ENCODE measurements at places on chromosomes 7 and 10.

- DNase-seq = no peak
Observed at GRCh38 chr10:114767986-114768821, 53.4 kb upstream of the FHIP2A start.

DNA sequence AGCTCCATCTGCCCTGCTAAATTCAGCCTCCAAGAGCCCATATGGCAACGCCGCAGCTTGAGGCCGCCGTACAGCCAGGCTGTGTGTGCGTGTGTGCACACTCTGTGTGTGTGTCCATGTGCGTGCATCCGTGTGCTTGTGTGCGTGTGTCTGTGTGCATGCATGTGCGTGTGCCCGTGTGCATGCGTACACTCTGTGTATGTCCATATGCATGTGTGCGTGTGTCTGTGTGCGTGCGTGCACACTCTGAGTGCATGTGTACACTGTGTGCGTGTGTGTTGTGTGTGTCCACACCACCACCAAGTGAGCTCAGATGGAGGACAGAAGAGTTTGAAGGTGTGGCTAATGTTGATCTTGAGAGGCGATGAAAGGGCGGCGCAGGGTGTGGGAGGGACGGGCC lies 30.0 kb downstream of the SMKR1 start:
- no peak for DNase-seq

DNA sequence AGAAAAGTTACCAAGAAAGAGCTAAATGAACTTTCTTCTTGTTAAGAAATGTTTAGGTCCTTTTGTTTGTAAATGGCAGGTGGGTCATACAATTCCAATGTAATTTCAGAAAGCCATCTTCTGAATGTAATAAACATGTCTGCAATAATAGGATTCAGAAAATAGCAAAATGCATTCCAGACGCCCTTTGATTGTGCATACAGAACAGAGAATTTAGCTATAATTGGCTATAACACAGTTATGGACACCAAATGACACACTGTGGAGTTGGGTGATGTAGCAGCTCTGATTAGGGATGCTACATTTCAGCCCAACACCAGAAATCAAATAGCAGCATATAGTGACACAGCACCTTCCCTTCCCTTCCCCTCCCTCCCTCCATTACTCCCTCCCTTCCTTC lies 240.8 kb downstream of the SNX10 start:
- no peak for DNase-seq

DNA sequence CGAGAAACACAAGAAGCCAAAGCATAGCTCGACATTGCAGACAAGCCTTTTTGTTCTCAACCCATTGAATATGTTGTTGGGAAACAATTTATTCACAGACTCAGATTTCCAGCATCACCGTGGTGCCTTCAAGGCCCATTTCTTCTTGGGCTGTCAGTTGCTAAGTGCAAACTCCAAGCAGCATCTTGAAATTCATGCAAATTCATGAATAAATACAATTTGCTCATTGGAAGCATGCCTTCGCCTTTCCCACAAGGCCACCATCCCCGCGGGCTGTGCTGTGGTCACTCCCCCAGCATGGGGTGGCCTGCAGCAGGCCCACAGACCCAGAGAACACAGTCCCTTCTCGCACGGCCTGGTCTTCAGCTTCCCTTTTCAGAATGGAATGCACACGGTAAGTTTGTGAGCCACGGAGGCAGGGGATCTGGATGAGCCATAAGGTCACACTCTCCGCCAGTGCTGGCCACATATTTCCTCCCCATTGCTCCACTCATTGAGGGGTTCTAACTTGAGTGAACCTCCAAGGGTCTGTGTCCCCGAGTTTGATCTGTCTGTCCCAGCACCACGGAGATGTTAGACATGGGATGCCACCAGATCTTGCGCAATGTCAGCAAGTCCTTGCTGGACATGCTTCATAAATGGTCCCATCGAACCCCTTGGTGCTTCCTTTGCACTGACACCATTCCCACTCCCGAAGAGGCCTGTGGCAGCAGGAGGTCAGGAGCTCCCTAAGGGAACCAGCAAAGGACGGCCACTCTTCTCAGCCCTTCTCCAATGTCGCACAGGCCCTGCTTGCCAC lies 109.5 kb downstream of the GFRA1 start:
- no peak for DNase-seq

- peak; percentile 61 for DNase-seq
Observed at GRCh38 chr7:45874408-45875131, 1.7 kb upstream of the CCDC201 start.

GRCh38 chr10:123518765-123519164 lies 147.4 kb upstream of the GPR26 start:
- DNase-seq = no peak

DNA sequence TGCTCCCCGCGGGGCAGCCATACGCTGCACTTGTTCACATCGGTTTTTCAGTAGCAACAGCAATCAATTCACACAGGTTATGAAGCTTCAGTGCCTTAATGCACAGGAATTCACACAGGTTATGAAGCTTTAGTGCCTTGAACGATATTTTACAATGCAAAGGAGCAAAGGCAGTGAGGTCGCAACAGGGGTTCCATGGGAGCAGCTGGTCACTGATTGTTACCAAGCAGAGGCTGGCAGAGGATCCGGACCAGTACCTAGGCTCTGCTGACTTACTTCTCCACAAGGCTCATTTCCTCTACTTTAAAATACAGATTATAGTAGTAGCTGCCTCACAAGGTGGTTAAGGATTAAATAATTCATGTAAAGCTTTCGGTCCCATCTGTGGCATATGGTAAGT lies 95.2 kb upstream of the ODAD2 start:
- no peak for DNase-seq

GRCh38 chr7:140771826-140772225 lies 75.3 kb downstream of the NDUFB2 start:
- no peak for DNase-seq

GRCh38 chr10:24930427-24930826 lies 22.0 kb downstream of the PRTFDC1 start:
- DNase-seq = no peak

GRCh38 chr10:127996586-127996985 lies 89.7 kb downstream of the PTPRE start:
- DNase-seq = no peak

GRCh38 chr7:139570119-139570518 lies 46.6 kb downstream of the CLEC2L start:
- DNase-seq = no peak

DNA sequence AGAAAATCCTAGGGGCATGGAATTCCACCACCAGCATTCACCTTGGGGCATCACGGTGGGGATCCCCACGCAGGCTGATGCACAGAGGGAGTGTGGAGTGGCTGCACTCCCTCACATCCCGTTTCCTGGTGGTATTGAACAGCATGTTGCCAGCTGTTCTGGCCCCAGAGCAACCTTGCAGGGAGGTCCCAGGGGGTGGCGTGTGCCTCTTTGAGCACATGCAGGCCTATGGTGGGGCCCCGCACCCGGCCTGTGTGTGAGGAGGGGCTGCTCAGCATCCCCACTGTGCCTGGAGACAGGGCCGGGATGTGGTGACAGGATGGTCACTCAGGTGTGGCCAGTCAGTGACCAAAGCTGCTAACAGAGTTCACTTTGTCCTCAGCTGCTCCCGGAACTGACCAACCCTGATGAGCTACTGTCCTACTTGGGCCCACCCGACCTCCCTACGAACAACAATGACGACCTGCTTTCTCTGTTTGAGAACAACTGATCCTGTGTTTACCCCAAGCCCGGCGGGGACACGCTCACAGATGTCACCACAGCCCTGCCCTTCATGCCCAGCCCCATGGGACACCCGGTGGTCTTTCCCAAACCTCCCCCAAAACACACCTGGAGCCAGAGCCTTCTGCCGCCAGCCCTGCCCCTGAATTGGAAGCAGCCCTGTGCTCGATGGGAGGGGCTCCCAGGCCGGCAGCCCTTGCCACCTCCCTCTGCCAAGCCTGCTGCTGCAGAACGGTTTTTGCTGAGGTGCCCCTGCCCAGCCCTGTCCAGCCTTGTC lies 18.7 kb downstream of the ZMIZ2 start:
- DNase-seq = no peak

DNA sequence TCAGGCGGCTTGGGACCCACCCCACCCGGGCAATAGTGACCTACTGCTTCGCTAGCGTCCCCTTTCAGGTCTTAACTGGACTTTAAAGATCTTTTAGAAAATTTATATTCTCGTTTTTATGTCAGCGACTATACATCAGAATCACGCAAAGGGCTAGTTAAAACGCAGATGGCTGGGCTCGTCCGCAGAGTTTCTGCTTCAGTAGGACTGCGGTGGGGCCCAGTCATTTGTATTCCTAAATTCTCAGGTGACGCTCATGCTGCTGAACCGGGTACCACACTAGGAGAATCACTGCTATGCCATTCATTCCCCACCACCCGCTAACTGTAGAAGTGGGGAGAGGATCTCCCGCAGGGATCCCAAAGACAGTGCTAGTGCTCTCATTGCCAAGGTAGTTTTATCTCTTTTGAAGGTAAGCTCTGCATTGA lies 12.0 kb upstream of the SP8 start:
- no peak for DNase-seq

GRCh38 chr10:109919220-109919619 lies 4.1 kb downstream of the XPNPEP1 start:
- peak; percentile 32 for DNase-seq

GRCh38 chr7:70557338-70557737 lies 574.6 kb upstream of the GALNT17 start:
- DNase-seq = no peak

GRCh38 chr7:127819975-127820731 lies 168.2 kb downstream of the SND1 start:
- peak; percentile 49 for DNase-seq

DNA sequence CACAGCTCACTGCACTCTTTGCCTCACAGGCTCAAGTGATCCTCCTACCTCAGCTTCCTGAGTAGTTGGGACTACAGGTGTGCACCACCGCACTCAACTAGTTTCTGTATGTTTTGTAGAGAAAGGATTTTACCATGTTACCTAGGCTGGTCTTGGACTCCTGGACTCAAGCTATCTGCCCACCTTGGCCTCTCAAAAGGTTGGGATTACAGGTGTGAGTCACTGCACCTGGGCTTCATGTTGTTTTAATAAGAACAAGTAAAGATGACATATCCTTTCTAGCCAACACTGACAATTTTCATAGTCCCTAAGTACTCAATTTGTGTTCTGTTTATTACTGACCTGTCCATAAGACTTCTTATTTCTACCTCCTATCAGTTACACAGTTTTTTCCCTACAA lies 16.8 kb downstream of the SEMA3C start:
- DNase-seq = no peak

DNA sequence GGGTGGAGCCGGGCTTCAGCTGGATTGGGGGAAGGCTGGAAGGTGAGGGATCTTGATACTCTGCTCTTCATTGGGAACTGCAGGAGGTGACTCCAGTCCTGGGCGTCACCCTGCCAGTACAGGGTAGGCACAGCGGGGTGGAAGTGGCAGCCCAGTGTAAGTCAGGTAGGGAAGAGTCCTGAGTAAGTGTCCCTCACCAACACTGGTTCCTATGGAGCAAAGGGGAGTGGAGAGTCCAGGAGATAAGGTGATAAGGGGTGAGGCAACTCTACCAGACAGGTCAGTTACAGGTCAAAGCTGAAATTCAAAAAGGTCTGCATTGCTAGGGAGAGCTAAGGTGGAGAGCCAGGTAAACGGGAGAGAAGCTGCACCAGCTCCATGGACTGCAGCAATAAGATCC lies 145.6 kb upstream of the NFE2L3 start:
- no peak for DNase-seq

- no peak for DNase-seq
Observed at GRCh38 chr7:28181416-28181815, 821 bp upstream of the JAZF1 start.

DNA sequence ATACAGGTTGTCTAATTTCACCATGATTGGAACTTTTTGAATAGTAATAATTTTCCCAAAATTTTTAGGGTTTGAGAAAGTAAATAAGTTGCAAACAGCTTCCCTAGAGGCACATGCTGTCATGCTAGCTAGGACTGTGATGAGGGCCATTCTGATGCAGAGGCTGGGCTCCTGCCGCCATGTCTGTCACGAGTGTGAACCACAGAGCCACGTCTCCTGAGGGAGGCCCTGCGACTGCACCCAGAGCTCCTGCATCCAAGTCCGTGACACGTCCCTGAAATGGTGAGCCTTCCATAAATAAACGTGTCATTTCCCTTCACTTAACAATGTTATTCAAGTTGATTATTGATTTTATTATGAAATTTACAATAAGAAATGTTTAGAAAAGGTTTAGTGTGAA lies 40.0 kb downstream of the C10orf120 start:
- DNase-seq = no peak

GRCh38 chr10:114389426-114389825 lies 14.9 kb downstream of the AFAP1L2 start:
- DNase-seq = peak; percentile 23

DNA sequence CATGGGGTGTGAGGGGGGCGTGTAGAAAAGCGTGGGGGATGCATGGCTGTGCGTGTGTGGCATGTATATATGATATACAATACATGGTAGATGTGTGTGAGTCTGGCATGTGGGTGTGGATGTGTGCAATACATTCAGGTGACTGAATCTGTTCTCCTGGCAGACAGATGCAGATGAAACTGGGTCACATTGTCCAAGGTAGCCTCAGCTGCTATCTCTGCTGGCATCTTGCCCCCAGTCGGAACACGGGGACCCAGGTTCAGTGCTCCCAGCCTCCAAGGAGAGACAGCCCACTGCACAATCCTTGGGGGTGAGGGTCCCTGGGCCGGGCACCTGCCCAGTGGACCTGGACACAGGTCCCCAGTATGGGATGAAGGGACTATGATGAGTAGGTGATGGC lies 12.4 kb upstream of the SRRM3 start:
- no peak for DNase-seq

DNA sequence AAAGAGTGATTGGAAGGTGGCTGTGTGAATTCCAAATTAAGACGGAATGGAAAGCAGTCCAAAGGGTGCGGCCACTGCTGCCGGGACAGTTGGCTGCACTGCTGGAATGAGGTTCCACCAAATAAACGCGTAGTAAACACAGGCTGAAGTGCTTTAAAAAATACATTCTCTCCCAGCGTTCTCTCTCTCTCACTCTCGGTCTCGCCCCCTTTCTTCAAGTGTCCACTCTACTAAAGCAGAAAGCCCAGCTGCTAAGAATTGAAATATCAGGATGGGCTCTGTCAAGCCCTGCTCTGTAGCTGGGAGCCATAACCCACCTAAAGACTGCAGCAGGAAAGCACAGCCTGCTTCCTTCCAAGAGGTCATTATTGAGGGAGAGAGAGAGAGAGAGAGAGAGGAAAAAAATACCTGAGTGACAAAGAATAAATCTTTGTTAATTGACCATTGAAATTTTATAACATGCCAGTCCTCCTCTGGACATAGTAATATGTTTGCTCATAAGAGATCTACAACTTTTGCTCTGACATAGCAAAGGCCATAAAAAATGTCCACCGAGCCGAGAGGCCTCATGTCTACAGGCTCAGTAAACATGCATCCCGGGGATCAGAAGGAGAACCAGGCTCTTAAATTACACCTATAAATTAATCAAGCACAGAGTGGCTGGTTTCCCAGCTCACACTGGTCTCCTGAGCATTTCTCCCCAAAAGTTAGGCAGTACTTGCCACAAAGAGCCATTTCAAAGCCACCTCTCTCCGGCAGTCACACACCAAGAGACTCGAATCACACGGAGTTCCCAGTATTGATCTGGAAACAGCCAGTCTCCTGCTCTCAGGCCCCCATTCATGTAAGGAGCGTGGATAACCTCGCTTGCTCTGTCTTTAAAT lies 72.8 kb downstream of the FGFR2 start:
- DNase-seq = no peak

DNA sequence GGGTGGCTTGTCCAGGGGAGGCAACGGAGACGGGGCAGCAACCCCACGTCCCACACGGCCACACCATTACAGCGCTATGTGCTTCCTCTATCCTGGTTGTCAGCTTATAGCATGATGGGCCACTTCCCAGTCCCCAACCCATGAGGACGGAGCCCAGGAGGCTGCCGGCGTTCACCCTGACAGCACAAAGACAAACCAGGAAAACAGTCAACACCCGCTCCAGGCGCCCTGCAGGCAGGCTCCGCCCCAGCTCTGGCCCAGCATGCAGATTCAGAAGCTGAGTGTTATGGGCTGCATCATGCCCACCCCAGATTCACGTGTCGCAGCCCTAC lies 14.8 kb downstream of the WDR86 start:
- no peak for DNase-seq

Data from RKO (cell line).